ENCODE measurements at places on chromosomes 11 and 22.

DNA sequence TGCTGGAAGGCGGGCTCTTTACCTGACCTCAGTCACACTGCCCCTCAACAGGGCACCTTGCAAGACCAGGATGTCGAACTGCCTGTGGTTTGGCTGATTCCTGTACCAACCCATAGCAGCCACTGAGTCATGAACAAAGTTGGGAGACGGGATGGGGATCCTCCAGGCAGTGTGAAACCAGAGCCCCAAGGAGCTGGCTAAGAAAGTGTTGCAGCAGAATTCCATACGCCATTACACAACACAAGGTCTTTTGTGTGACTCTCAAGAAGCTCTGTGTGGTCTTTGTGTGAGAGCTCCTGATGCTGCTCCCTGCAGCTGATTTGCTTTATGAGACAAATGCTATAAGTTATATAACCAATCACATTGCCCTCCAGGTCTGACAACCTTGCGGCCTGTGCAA lies 617.7 kb downstream of the OPCML start:
- no peak for DNase-seq

- no peak for DNase-seq
Measured at GRCh38 chr11:57263351-57263750, 26.3 kb upstream of the APLNR start.

DNA sequence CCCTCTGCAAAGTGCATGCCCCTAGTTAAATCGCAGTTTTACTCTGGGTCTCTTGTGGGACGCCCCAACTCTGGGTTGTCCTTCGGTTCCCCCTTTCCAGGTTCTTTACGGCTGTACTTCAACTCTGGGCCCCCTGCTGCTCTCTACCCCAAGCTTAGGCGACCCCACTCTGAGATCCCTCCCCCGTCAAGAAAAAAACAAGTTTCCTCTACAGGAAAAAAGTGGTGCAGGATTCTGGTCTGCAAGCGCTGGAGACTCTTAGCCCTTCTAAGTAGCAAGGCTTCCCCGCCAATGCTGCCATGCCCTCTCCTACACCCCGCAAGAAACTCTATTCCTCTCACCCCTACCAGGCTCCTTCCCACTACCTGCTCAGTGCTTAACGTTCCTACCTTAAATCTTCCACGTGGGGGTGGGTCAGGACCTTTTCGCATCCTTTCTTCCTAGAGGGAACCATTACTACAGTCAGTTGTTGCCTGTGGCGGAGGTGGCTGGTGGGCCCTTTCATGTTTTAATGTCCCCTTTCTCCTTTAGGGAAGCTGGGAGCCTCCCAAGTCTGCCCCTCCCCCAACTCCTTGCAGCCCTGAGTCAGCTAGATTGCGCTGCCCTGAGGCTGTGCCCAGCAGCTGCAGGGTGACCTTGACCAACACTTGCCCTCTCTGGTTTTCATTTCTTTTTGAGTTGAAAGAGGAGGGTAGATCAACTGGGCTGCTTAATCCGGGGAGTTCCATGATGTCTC lies 1.4 kb downstream of the NEFH start:
- DNase-seq, result no peak

DNA sequence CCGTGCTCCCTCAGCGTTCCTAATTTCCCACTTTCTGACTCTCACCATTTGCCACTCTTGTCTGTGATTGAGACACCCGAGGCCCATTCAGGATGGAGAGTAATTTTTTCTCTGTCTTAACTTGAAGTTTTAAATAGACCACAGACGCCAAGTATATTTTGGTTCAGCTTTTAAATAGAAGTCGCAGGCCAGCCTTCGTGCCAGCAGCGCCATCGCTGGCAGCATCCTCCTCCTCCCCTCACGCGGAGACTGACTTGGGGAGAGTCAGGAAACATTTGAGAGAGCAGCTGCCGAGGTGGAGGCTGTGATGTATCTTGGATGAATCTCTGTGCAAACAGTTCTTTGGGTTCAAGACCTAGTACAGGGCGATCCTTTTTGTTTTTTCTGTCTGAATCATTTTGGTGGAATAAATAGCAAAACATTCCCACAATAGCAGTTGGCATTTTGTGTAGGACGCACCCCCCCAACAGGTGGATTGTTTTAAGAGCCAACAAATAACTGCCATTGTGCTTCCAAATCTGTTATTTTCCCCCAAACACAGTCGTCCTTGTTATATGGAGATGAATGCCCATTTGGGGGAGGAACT lies 889 bp upstream of the DMC1 start:
- peak; percentile 10 for DNase-seq

DNA sequence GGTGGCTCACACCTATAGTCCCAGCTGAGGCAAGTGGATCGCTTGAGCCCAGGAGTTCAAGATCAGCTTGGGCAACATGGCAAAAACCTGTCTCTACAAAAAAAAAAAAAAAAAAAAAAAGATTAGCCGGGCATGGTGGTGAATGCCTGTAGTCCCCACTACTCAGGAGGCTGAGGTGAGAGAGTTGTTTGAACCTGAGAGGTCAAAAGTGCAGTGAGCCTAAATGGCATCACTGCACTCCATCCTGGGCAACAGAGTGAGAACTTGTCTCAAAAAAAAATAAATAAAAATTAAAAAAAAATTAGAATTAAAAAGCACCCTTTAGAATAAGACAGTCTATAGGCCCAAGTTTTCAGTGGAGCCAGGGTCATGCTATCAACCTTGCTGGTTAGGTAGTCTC lies 95.5 kb downstream of the PDHX start:
- DNase-seq, result no peak

- DNase-seq, result no peak
Measured at GRCh38 chr11:90753546-90753945, 530.7 kb upstream of the CHORDC1 start.

GRCh38 chr11:71223081-71223405 lies 29.3 kb downstream of the SHANK2 start:
- DNase-seq, result no peak

DNA sequence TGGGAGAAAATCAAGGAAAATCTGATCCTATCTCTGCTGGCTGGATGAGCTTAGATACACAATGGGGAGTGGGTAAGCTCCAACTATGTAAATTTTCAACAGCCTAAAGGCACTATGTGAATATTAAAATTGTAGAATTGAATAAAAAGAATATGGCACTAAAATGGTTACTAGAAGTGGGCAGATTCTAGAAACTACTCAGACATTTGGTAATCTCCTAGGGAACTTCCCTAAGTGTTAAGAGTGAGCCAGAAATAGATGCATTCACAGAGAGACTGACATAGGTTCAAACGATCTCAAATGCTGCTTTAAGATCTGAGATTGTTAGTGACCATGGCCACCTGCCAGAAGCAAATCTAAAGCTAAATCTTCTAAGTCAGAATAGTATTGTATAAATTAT lies 4.3 kb upstream of the OR52E1 start:
- no peak for DNase-seq

DNA sequence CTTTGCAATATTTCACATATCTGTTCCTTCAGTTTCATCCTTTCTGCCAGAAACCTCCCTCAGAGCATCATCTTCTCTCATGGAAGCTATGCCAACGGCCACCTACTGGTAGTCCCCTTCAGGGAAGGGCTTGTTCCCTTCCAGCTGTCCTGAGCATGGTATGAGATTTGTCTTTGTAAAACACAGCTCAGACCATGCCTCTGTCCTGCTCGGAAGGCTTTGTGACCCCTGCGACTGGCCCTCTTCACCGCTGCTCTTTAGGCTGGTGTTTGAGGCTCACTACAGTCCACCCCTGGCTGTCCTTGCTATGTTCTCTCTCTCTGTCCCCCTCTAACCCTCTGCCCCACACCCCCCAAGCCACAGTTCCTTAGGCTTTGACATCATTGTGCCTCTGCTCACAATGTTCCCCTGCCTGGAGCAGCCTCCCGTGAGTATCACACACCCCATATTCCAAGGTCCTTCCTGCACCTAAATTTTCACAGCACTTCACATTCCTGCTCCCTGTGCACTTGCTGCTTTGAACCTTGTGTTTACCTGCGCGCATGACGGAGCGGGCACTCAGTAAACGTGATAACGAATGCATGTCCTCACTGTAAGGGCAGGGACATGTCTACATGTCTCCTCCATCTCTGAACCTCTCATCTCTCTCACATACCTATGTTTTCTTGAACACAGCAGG lies 24.0 kb upstream of the ACER3 start:
- no peak for DNase-seq

DNA sequence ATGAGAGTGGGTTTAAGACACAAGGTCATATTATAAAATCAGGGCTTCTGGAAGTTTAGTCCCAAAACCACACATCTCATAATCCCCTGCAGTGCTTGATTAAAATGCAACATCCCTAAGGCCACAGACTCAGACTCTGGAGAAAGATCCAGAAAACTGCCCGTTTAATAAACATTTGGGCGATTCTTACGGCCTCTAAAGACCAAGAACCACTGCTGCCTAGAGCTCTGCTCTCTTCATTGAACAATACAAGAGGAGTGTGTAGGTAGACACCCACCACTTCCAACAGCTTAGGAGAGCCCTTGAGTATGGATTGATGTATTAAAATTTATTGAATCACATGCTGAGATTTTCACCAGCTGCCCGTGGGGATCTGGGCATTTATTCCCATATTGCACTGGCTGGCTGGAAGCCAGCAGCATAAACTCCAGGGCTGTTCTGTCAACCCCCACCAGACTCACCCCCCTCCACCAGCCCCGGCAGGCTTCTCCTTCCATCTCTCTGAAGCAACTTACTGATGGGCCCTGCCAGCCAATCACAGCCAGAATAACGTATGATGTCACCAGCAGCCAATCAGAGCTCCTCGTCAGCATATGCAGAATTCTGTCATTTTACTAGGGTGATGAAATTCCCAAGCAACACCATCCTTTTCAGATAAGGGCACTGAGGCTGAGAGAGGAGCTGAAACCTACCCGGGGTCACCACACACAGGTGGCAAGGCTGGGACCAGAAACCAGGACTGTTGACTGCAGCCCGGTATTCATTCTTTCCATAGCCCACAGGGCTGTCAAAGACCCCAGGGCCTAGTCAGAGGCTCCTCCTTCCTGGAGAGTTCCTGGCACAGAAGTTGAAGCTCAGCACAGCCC lies 749 bp upstream of the BEST1 start:
- DNase-seq, result no peak

- DNase-seq, result no peak
Measured at GRCh38 chr22:35442471-35442870, 42.5 kb downstream of the MCM5 start.

DNA sequence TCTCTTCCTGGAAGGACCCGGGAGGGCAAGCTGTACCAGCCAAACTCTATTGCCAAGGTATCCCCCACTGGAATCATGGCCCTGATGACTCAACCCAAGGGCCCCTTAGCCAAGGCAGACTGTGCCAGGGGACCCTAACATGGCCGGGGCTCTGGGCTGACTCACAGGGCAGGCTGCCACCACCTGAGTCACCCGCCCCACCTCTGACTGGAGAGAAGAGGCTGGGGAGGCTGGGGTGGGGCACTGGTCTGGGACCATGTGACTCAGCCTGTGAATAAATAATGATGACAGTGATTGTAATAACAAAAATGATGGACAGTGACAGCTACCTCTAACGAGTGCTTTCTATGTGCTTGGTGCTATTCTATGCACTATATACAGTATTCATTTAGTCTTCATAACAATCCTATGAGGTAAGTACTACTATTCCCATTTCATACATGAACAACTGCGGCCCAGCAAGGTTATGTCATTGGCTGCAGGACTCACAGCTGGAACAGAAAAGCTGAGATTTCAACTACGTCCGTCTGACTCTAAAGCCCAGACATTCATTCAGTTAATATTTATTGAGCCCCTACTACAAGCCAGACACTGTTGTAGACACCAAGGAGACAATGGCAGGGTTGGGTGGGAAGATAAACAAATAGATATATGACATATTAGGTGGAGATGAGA lies 84.2 kb downstream of the FBXO7 start:
- no peak for DNase-seq

DNA sequence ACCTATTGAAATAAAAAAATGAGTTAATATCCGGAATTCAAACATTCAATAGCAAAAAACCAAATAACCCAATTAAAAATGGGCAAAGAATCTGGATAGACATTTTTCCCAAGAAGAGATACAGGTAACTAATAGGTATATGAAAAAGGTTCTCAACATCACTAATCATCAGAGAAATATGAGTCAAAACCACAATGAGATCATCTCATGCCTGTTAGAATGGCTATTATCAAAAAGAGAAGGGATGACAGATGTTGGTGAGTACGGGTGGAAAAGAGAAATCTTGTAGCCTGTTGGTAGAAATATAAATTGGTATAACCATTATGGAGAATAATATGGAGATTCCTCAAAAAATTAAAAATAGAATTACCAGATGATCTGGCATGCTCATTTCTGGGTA lies 26.9 kb upstream of the OR6M1 start:
- no peak for DNase-seq

- no peak for DNase-seq
Measured at GRCh38 chr11:15970506-15971214, 385.7 kb downstream of the SOX6 start.

GRCh38 chr11:21811572-21811971 lies 381.3 kb upstream of the ANO5 start:
- no peak for DNase-seq

DNA sequence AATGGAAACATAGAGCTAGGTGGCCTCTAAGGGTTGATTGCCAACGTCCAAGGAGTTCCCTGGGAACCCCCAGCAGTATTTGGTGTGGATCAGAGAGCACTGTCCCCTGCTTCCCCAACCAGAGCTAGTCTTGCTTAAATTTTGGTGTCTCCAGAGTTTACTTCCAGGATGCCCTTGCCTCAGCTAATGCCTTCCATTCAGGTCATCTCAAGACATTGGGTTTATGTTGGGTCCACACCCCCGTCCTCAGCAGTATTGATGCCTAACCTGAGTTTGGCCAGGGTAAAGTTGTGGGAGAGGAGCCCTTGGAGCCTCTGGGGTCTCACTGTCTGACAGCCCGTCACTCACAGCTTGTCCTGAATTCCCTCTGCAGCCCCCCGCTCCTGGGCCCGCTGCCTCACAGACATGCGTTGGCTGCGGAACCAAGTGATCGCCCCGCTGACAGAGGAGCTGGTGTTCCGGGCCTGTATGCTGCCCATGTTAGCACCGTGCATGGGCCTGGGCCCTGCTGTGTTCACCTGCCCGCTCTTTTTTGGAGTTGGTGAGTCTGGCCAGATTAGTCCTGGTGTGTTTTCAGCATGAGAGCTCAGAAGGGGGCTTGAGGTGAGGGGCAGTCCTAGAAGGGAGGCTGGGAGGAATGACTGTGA lies 1.4 kb downstream of the RCE1 start:
- no peak for DNase-seq

DNA sequence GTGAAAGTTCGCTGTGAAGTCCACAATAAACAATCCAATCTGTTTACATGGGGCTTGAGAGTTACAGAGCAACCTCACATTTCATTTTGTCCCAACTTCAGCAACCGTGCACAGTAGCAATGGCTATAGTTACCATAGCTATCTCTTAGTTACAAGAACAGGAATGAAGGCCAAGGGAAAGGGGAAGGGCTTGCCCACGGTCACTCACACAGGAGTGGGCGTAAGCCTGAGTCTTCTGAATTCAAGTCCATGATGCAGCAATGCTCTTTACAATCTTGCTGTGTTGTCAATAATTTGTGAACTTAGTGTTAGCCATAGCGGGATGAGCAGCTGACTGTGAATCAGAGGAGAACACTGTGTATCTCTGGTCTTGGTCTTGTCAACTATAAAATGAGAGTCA lies 102.9 kb downstream of the ADAMTS15 start:
- DNase-seq, result no peak

Data from stimulated activated CD8-positive, alpha-beta memory T cell treated with anti-CD3 and anti-CD28 coated beads, Interleukin-12 subunit alpha, Interleukin-12 subunit beta, amount 100 ng/mL, for 4 hours (primary cell).